ENCODE measurements at places on chromosomes 3 and 15. TPM values are rescaled to one million over a fixed set of nuclear protein-coding genes. Genes with fewer than 3 reads are reported as not detected.

The LTF gene
- not detected for total RNA-seq

The PLA2G4E gene
- total RNA-seq, result not detected

The GALNT15 gene
- 83.7 TPM for total RNA-seq

The FSIP1 gene
- total RNA-seq, result 0.98 TPM

The CD86 gene
- total RNA-seq, result not detected

The DNAH1 gene
- total RNA-seq, result 6.6 TPM

The LMAN1L gene
- total RNA-seq, result not detected

The CLRN1 gene
- total RNA-seq, result not detected
